ENCODE measurements at places on chromosomes 4 and X.

DNA sequence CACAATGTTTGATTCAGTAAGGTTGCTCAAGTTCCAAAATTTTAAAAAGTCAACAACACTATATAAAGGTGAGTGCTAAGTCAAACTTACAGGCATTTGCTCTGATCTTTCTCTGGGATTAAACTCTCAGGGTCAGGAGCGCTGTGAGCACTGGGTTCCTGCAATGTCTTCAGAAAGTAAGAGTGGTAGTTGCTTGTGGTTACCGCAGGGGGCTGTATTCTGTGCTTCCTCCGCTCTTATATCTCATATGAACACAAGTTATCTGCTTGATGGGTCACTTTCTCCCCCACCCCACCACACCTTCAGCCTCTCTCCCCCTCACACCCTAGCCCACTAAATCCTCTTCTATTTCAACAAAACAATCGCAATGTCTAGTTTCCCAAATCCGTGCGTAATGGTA lies 116.4 kb upstream of the IGSF1 start:
- DNase-seq = no peak

DNA sequence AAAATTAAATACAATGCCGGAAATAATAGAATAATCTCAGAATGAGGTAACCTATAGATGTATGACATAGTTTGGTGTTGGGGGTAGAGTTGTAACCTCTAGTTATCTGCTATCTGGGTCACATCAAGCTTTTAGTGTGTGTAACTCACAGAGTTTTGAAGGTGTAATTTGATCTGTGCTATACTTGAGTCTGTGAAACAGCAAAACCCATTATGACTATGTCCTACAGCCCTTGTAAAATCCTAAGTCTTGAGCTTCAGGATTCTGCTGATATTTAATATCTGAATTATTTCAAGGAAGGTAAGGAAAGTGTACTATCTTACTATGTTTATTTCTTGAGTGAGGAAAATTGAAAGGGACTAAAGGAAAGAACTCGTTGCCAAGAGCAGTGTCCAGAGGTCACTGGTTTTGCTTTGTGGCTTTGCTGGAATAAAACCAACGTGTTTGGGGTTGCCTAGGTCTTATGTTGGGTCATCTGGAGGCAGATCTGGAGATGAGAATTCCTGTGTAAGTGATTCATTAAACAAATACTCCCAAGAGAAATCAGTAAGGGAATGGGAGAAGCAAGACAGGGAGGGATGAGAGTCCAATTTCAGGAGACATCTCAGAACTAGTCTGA lies 107.8 kb upstream of the CBLL2 start:
- peak; percentile 39 for DNase-seq

GRCh38 chrX:53294024-53294648 lies 12.8 kb upstream of the IQSEC2 start:
- DNase-seq = no peak

- no peak for DNase-seq
Measured at GRCh38 chr4:45442466-45442865, 681.4 kb downstream of the GABRG1 start.

DNA sequence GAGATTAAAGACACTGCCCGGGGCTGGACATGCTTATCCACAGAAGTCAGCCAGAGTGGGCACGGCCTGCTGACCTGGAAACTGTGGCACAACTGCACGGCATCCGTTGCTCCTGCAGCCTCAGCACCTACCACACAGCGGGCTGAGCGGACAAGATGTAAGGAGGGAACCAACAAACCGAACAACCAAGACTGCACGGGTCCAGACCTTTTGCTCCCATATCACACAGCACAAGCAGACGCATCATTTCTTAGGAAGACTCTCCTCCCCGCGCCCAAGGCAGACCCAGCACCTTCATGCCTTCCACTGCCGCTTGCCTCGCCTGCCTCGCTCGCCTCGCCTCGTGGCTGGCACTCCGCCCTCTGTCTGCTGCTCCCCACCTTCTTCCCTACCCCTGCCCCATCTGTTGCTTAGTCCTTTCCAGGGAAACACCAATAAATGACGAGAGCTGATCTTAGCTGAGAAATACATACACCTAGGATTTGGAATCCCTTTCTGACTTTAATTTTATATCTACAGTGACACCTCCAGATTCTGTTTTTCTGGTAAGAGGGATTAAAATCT lies 79.0 kb downstream of the AFAP1 start:
- no peak for DNase-seq

- DNase-seq = peak; percentile 26
Measured at GRCh38 chr4:169815606-169816005, 57.9 kb upstream of the HPF1 start.

DNA sequence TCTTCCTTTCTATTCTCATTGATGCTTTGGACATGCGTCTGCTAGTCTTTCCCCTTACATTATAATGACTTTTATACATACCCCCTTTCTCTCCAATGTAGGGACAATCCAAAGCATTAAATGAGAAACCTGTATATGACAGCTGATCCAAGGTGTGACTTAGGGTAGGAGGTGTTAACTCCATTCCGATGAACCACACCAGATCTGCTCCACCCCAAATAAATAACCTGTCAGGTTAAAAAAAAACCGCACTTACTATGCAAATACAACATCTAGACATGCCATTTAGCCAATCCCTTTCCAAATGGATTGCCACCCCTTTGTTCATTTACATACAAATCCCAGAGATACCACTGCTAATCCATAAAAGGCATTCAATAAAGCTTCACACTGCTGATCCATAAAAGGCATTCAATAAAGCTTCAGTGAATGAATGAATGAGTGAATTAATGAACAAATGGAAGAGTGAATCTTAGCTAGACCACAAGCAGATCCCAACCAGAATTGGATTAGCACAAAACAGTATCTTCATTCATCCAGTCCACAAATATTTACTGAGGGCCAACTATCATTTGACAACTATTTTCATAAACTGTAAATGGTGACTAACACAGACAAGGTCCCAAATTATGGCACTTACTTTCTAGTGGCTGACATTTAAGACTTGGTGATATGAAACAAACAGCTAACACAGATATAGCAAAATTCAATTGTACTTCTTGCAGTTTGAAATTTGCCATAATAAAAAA lies 158.9 kb upstream of the MAP3K15 start:
- no peak for DNase-seq

DNA sequence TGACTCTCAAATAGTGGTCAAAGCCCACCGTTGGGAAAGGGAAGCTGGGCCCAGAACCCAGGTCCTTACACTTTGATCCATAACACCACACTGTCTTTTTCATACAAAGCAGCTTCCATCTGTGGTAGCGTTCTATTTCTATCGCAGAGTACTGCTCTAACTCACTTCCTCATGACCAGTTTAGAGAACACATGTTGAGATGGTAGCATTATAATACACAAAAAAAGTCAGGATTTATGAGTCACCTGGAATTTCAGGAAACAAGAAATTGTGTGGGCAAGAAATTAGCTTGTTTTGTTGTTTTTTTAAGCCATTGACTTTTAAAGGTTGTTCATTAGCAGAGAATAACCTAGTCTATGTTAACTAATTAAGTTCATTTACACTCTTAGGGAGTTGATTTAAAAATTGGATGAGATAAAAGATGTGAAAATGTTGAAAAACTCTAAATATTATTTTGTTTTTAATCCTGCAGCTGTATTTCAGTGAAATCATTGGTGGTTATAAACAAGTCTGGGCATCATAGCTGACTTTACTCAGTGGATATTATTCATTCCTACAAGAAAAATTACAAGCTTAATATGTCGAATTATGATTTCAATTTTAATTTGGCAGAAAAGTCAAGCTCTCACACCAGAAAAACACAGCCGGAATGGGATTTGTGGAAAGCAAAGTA lies 1011.1 kb upstream of the HS3ST1 start:
- DNase-seq = no peak

DNA sequence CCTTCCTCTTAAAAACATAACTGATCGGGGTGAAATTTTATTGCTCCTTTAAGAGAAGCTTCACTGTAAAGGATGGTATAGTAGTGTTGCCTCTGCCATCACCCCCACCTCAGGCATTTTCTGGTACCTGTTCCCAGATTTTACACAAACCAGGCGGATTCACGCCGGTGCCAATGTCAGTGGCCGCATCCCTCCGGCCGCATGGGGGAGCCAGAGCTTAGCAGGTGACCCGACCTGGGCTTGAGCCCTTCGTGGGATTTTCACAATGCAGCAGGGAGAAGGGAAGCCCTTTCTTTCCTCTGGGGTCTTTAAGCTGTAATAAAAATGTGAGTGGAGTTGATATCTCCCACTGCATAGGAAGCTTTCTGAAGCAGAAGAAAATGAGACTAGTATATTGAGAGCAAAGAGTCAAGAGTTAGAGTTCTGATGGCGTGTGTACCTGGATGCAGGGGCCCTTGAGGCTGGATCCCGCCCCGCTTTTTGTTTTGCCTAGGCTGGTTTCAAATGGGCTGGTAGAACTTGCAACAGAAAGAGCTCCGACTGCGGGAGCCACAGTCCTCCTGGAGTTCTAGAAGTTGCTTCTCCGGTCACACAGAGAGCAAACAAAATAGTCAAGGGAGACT lies 59.4 kb downstream of the POLR2B start:
- DNase-seq = peak; percentile 52

DNA sequence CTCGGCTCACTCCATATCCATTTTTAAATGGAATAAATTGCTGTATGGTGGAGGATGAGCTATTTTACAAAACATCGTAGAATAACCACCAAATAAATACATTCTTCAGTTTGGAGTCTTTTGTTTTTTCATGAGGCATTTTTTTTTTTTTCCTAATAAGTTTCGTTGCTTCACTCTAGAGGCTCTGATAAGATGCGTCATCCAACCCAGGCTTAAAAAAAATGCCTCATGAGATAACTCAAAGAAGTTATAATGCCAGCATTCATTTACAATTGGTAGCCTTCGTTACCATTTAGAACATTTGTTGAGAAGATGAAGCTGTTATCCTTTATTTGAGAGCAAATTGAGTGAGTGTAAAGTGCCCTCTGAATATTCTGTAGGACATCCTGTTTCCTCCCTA lies 172.2 kb upstream of the CENPE start:
- DNase-seq = no peak

DNA sequence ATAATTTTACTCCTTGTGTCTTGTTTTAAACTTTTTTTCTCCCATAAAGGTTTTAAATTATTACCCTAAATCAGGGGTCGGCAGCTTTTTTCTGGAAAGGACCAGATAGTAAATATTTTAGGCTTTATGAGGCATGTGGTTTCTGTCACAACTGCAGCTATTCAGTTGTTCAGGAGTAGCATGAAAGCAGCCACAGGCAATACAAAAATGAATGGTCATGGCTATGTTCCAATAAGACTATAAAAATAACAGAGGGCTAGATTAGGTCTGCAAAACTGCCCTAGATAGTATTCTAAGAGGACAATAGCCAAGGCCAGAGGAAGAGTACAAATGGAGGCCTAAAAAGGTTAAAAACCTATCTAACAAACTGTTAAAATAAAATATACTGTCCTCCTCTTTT lies 24.6 kb downstream of the HERC5 start:
- DNase-seq = no peak

- DNase-seq = no peak
Measured at GRCh38 chr4:153122855-153123254, 81.4 kb upstream of the TRIM2 start.

GRCh38 chr4:38491854-38492478 lies 172.0 kb upstream of the KLF3 start:
- no peak for DNase-seq

DNA sequence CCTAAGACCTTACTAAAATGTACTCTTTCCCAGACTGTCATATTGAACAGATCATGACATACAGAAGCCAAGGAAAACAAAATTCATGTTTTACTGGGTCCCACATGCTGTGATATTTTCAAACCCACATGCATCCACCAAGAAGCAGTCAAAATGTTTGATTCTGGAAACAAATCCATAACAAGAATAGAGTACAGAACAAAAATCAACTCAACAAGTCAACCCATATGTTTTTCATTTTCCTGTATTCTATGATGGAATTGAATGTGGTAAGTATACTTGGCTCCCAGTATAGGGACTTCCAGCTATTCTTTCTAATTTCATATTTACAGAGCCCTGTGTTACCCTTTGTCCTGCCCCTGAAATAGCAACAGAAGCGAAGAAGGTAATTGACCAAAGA lies 106.8 kb downstream of the COL25A1 start:
- no peak for DNase-seq

DNA sequence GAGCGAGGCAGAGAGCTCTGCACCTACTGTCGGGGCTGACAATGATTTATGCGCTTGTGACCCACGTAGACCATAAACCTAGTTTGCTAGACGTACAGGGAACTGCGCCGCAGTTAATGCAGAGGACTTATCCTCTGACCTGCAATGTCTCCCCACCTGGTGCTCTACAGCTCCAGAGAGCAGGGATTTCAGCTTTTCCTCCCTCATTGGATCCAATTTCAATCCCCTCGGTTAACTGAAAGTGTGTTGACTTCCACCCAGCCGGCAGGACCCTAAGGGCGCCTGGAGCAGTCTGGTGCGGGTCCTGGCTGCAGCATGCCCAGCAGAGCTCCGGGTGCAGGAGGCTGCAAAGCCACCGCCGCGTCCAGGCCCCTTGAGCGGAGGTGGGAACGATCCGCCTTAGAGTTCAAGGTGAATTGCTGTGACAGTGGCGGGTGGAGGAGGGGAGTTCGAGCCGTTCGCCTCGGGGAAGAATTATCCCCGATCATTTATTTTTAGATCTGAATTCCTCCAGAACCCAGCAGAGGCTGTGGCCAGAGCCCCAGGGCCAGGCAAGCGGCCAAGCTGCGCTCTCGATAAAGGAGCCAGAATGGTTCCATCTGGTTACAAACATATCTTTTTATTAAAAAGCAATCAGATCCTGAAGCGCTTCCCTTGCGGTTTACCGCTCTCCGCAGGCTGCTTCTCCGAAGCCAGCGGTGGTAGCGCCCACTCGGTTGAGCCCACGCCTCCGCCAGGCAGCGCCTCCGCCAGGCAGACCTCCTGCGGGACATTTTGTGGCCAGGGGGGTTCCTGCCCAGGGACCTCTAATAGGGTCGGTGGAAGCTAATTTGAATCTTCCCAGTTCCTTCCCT lies 66.0 kb downstream of the FBXO8 start:
- DNase-seq = peak; percentile 77

DNA sequence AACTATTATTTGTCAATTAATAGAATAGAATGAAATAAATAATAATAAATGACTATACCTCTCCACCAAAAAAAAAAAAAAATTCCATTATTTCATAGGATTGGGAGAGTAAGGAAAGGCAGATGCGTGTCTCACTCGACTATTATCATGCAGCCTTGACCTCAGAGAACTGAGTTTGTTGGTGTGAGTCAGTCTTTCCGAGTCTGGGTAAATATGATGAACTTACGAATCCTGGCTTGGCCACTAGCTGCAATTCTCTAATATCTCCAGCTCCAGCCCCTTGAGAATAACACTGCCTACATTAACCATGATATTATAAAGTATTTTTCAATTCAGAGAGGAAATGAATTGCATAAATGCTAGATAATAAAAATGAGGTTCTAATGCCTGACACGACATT lies 46.6 kb upstream of the DHX15 start:
- DNase-seq = peak; percentile 29

GRCh38 chr4:10326075-10326474 lies 131.2 kb downstream of the ZNF518B start:
- no peak for DNase-seq

DNA sequence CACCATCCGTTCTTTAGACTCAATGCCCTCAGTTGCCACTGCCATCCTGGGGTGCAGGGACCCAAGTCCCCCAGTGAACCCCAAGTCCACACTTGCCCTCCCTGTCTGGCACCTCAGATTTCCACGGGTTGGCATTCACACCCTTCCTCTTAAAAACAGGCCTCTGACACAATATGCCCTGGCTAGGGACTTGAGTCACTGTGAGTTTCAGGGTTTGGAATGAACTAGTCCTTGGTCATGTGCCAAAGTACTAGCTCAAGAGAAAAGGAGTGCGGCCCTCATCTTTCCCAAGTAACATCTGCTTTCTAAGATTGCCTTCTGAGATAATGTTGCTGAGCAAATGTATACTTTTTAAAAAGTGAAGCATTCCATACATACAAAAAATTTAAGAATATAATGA lies 134.0 kb downstream of the MID1 start:
- DNase-seq = peak; percentile 76
